ENCODE measurements at places on chromosomes 11 and 22.

- no peak for DNase-seq
Measured at GRCh38 chr11:117089685-117090084, 8.5 kb downstream of the SIK3 start.

DNA sequence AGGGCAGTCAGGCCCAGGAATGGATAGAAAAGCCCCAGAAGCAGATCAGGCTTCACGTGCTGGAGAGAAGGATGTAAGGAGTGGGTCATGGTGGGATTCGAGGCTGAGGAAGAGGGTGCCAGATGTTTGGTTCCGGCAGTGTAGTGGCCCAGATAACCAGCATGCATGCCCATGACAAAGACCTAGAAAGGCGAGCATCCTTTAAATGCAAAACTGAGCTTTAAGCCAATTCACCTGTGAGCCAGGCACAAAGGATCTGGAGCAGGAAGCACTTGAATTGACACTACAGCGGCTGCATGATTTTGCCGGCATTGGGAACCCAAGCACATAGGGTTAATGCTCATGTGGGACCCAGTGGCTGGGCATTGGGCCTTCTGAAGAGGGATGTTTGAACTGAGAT, 185.5 kb downstream of the TRIM29 start:
- no peak for DNase-seq

- no peak for DNase-seq
Measured at GRCh38 chr11:120648771-120649170, 137.2 kb downstream of the GRIK4 start.

DNA sequence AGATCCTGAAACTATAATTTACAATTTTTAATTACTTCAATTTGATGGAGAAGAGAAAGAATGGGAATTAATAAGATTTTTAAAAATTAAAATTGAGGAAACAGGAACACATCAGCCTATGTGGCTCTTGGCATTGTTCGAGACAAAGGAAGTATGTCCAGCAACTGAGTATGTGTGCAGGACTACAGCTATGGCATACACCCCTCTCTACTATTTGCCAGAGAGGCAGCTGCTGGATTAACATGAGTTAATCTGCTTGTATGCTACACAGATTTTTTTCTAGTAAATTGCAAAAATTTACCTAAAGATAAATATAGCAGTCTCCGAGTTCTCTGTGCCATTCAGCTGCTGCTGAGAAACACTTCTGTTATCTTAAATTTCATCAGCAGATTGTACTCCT, 70.6 kb downstream of the PHF21A start:
- no peak for DNase-seq

GRCh38 chr11:1573903-1574237, 1.8 kb upstream of the DUSP8 start:
- no peak for DNase-seq

DNA sequence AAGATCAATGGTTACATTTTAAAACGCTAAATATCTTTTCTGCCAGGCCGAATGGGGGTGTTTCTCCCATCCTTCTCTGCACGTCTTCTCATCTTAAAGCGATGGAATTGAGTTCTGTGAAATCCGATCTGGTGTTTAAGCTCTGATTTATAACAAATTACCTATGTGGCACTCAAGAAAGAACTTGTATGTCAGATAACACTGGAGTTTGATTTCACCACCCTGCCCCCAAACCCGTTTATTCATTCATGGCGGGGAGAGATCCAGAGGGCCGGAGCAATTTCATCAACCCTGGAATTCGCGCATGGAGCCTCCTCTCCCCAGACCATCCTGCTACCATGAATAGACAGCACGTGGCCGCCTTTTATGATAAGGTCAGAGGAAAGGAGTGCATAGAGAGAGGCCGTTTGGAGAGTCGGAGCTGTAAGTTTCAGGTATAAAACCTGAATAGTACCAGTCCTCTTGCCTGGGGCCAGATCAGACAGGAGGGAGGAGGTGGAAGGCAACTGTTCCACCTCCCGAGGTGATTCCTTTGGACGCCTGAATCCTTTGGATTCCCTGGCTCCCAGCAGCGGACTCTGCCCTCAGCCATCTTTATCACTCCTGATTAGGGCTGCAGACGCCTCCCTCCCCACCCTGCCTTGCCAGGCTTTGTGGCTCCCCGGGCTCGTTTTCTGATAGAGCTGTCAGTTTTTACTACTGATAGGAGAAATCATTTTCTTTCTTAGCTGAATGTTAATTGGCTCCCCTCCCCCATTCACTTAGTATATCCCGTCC, 27.3 kb upstream of the NFAM1 start:
- DNase-seq, result no peak

DNA sequence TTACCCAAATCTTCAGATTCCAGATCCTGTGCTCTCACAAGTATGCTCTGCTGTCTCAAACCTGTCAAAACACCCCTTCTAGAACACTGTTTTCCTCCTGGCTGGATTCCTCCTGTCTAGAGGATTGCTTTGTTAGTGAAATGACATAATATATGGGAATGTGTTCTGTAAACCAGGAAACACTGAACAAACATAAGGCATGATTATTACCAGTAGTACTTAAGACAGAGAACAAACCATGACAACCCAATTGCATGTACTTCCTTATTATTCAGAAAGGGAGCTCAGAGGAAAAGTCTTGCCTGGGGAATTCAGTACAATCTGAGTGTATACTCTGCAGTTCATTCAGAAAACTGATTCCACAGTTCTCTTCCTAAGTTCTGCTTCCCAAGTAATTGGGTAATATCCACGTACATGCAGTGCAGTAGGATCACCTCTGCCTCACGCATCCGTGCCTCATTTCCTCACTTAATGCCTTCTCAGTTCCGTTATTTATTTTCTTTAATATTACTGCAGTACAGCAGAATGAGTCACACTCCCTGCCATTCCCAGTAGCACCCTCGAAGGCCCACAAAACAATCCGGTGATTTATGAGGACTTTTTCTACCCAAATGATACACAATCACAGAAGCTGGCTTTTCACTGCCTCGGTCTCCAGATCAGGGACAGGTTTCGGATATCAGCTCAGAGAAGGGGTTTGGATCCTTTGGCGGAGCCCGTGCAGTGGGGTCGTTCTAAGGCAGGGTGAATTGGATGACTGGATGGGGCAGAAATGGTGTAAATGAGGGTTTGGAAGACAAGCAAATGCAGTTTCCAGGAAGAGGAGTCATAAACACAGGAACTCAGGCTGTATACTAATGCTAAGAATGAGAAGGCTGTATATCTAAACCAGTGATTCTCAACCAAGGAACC, 896.9 kb downstream of the KCNA4 start:
- no peak for DNase-seq

DNA sequence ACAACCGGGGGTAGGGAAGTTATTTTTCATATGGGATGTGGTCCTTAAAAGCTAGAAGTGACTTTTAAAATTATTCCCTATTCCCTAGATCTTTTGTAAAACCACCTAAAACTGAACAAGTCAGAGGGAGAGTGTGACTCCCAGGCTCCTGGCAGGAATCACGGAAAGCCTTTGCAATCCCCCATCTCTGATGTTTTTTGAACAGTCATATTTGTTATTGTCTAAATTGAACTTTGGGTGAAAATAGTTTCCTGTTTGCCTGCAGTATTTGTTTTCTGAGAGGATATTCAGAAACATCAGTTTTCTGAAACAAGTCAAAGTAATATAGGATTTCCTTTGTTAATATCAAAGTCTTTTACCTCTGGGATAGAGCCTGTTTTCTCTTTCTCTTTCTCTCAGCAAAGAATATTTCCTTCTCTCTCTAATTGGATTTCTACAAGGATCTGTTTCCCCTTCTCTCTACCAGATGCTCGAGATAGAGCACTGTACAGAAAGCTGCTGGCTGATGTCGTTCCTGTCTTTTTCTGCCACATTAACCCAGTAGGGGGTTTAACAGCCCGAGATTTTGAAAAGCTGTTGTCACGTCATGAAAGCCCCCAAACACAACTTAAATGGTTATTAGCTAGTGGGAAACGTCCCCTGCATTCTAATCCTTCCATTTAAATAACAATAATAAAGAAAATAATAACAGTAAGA, 132.2 kb upstream of the PITPNB start:
- no peak for DNase-seq

GRCh38 chr11:59666969-59667368, 1.9 kb downstream of the PATL1 start:
- DNase-seq, result no peak

DNA sequence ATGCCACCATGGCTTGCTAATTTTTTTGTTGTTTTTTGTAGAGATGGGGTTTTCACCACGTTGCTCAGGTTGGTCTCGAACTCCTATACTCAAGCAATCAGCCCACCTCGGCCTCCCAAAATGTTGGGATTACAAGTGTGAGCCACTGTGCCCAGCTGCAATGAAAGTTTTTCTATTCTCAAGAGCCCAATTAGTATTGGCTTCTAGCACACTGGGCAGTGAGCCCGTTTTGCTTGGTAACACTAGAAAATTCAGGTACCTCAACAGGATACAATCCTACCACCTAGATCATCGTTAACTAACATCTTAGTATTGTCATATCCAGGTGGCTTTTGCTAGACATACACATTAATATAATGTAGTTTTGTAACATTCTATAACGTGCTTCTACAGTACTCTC, 19.0 kb downstream of the SEC14L3 start:
- DNase-seq, result no peak

DNA sequence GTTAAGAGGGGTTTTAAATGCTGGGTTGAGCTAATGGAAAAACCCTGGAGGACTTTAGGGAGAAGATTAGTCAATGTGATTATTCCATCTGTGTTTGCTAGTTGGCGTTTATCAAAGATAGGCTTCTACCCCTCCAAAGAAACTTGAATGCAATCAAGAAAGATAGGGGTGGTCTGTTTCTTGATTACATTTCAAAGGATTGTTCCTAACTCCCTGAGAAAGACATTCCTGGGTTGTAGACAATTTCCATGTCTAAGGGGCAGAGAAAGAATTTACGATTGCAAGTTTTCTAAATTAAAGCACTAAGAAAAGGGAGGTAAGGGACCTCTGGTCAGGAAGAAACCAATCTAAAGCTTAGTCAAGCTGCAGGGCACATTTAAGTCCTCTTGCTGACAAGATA, 2268.7 kb downstream of the LRRC4C start:
- no peak for DNase-seq

DNA sequence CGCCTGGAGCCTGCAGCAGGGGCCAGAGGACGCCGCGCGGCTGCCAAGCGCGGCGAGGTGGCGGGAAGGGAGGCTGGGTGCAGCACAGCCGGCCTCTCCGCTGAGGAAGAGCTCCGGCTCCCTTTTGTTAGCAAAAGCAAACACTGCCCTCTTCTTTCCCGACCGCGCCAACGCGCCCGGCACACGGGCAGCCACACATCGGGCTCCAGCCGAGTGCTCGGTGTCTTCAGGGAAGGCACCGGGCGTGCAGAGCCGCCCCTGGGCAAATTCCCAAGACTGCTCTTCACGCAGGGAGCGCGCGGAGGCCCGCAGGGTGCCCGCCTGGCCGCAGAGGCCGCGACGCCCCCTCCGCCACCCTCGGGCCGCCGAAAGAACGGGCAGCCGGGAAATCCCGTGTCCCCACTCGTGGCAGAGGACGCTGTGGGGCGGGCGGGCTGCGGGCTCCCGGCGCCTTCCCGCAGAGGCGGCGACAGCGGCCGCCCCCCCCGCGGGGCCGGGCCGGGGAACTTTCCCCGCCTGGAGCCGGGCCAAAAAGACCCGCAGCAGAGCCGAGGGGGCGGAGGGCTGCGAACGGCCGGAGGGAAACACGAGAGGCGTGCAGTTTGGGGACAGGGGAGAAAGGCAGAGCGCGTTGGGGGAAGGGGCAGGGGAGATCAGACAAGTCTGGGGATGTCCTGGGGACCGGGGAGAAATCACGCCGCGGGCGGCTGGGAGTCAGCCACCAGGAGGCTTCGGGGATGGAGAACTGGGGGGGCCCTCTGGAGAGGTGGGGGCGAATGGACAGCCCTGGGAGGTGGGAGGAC, 931 bp downstream of the CADM1 start:
- DNase-seq, result peak; percentile 87

DNA sequence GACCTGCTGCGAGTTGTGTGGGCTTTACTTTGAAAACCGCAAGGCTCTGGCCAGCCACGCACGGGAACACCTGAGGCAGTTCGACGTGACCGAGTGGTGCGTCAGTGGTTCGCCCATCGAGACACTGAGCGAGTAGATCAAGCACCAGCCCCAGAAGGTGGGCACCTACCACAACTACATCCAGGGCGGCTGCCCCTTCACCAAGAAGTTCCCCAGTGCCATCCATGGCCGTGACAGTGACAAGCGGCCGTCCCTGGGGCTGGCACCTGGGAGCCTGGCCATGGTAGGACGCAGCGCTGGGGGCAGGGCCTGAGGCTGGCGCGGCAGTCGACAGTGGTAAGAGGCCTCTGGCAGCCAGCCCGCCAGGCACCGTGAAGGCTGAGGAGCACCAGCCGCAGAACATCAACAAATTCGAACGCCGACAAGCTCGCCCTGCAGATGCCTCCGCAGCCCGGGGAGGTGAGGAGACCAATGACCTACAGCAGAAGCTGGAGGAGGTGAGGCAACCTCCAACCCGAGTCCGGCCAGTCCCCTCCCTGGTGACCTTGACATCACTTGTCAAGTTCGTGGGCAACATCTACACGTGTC, 545.2 kb upstream of the CCDC179 start:
- no peak for DNase-seq

GRCh38 chr11:128904656-128905344, 13.6 kb downstream of the KCNJ5 start:
- no peak for DNase-seq

GRCh38 chr11:72598906-72599305, 75.3 kb downstream of the PDE2A start:
- peak; percentile 11 for DNase-seq

- no peak for DNase-seq
Measured at GRCh38 chr11:102760344-102761035, 19.9 kb downstream of the MMP10 start.

GRCh38 chr11:1344056-1344635, 34.7 kb upstream of the TOLLIP start:
- DNase-seq, result no peak

- DNase-seq, result no peak
Measured at GRCh38 chr22:45763236-45763624, 91.6 kb downstream of the ATXN10 start.
